ENCODE measurements at places on chromosomes 2 and 18.
A peak's percentile ranks its signal among the peaks of the same experiment; 100 is the strongest.

DNA sequence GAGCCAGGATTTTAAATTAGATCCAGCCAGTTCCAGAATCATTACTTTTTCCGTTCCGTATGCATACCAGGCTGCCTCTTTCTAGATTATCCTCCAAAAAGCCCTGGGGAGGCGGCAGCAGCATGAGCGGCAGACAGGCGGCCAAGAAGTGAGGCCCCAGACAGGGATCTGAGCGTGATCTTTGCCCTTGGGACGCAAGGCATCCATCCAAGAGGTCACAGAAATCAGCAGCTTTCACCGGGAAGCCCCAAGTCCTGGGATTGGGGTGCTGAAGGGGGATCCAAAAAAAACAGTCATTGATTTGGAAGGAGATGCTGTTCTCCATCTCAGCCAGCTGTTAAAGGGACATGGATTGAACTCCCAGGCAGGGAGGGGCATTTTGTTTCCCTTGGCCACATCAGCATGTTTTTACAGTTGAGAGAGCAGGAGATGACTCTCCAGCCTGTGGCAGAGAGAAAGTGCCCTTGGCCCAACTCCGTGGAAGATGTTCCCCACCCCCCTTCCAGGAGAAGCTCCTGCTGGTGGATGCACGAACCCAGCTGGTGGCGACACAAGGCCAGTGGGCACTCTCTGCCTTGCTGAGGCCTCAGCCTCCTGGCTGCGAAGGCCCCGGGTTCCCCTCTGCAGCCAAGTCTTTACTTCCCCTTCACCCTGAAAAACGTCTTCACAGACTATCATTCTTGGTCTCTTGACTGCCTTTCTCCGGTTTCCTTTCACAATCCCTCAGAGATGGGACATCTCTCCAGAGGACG is 265.6 kb downstream of the ANAPC1 start:
- DNase-seq = no peak

DNA sequence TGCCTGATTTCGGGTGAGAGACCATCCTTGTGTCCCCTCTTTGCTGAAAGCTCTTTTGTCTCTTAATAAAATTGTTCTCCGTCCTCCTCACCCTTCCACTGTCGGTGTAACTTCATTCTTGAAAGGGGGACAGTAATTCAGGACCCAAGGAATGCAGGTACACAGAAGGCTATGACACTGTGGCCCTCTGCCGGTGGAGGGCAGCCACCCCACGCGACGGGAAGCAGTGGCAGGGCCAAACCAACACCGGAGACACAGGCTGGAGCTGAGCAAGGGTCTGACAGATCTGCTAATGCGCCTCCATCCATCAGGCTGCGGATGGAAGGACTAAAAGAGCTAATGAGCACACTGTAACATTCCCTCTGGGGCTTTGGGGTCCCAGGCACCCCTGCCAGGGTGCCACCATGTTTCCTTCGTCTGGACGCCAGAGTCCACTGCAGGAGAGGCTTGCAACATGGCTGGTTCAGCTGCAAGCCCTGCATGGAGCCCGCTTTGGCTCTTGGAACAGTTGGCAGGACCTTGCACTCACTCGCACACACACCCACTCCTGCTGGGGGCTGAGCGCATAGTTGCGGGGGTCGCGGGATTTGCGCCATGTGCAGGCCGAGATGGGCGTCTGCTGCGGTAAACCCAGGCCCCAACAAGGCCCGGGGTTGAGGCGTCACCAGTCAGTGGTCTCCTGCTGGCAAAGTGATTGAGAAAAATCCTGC is 544.1 kb upstream of the CDH7 start:
- no peak for DNase-seq

DNA sequence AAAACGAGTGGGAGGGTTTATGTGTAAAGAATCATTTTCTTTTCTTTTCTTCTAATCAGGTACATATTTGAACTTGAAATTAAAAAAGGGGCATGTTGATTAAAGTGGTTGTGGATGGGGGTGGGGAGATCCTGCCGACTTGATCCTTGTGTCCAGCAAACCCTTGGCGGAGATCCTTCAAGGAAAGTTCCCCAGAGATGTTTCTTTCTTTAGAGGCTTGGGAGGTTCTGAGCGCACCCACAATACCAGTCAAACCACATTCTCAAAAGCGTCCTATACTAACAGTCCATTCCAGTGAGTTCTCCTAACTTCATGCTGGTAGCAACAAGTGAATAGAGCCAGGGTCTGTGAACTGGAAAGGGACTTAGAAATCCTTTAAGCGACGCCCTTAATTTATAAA is 49.2 kb downstream of the MYCN start:
- no peak for DNase-seq

- no peak for DNase-seq
Observed at GRCh38 chr2:26302846-26303245, 43.1 kb upstream of the SELENOI start.

DNA sequence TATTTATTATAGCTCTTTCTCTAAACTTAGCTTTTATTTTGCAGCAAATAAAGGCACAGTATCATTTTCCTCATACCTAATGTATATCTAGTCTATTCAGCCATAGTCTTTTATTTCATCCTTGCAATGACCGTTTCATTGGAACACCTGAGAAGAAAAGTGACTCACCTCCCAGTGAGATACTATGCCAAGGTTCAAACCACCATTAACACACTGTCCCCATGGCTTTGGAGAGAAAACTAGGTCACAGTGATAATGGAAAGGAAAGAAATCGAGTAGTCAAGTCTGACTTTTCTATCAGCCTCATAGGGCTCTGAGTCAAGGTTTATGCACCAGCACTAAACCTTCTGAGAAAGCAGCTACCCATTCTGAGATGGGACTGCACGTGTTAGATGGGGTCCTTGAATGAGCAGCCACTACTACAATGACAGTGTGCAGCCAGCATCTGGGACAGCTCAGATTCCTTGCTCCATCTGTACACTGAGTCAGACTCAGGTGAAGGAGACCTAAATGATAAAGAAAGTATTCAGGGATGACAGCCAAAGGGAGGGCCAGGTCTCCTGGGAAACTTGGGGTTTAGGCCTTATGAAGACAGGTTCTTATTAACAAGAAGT is 971.1 kb upstream of the ACVR2A start:
- no peak for DNase-seq

DNA sequence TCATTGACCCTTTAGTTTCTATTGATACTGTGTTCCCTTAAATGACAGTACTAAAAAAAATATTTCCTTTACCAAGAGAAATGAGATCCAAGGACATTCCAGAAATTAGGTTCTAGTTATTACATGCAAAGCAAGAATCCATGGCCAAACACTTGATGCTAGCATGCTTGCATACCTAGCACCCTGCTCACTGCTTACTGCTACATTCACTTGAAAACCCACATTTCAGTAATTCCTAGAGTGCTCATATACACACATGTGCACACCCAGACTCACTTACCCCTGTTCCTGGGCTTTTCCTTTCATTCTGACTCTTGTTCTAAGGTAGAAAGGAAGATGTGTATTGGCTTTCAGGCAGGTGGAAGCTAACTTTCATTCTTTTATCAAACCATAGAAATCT is 395.9 kb downstream of the THSD7B start:
- DNase-seq = no peak

DNA sequence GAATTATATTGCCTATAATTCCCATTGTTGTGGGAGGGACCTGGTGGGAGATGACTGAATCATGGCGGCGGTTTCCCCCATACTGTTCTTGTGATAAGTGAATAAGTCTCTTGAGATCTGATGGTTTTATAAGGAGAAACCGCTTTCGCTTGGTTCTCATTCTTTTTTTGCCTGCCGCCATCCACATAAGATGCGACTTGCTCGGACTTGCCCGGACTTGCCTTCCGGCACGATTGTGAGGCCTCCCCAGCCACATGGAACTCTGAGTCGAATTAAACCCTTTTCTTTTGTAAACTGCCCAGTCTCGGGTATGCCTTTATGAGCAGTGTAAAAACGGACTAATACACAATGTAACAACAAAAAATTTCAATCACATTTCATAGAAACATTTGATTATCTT is 115.8 kb downstream of the C2orf74 start:
- DNase-seq = no peak

- DNase-seq = peak; percentile 91
Observed at GRCh38 chr2:25362049-25362433, 20.3 kb upstream of the DNMT3A start.

GRCh38 chr2:143981428-143981827 is 538.5 kb downstream of the ZEB2 start:
- DNase-seq = no peak

- DNase-seq = no peak
Observed at GRCh38 chr18:4016391-4017049, 438.6 kb downstream of the DLGAP1 start.

DNA sequence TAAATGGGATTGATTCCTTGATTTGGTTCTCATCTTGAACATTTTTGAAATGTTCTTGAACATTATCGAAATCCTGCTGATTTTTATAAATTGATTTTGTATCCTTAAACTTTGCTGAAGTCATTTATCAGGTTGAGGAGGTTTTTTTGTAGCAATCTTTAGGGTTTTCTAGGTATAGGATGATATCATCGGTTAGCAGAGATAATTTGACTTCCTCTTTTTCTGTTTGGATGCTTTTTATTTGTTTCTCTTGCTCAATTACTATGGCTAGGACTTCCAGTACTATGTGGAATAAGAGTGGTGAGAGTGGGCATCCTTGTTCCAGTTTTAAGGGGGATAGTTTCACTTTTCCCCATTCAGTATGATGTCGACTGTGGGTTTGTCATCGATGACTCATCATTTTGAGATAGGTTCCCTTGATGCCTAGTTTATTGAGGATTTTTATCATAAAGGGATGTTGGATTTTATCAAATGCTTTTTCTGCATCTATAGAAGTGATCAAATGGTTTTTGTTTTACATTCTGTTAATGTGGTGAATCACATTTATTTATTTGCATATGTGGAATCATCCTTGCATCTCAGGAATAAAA is 201.5 kb upstream of the ZSWIM2 start:
- DNase-seq = no peak

GRCh38 chr2:118846442-118846952 is 951 bp downstream of the EN1 start:
- no peak for DNase-seq

- no peak for DNase-seq
Observed at GRCh38 chr18:8133032-8133431, 476.2 kb upstream of the RAB12 start.

DNA sequence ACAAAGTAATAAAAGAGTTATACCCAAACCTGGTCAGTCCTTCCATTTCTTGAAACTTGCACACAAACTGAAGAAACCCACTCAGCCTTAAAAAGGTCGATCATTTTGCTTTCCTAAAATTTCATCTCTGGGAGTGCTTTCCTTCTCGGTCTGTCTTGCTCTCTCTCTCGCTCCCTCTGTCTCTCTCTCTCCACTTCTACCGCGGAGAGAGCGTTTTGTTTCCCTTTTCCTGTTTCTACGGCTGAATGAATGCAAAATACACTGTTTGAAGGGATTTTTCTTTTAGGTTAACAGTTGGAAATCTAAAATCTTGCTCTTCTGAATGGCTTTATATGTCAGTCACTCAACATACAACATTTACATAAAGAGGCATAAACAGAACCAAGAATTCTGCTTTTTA is 424.2 kb downstream of the TGIF1 start:
- no peak for DNase-seq

- DNase-seq = no peak
Observed at GRCh38 chr2:28054916-28055315, 164.4 kb downstream of the BABAM2 start.

- DNase-seq = peak; percentile 47
Observed at GRCh38 chr2:241632478-241633325, 4.3 kb downstream of the THAP4 start.
